ENCODE measurements at places on chromosomes 7 and 10. TPM values are rescaled to one million over a fixed set of nuclear protein-coding genes. Genes with fewer than 3 reads are reported as not detected.

DNA sequence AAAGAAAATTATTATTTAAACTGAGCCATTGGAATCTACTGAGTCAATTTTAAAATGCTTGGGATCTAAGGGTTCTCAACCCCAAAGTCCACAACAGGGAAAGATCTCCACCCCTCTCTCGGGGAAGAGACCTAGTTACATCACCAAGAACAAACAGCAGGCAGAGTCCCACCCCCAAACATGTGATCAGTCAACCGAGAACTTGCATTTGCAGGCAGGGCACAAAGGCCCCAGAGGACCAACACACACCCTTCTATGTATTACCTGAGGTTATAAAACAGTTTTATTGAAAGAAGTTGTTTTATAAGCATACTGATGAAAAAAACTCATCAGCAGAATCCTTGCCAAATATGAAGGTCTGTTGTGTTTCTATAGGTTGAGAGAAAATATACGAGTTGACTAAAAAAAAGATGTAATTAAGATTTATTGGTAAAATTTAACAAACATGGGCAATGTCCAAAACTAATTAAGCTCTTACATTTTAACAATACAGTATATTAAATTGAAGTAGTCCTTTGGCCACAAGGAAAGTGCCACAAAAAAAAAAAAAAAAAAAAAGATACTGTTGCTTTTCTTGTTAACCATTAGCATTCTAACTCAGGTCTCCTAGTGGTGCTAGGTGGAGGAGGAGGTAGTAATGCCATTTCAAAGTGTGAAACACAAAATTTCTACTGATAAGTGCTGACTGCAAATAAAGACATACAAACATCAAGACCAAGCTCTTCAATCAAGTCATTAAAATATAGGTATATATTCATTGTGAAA is 975 bp upstream of the USP54 start:
- DNase-seq, result no peak

GRCh38 chr10:61900829-61901792 is at the start of gene ARID5B:
ARID5B (plus strand) TSS chr10:61901699; CDS start chr10:61901710, 11 bp downstream.
- DNase-seq, result no peak

- no peak for DNase-seq
Observed at GRCh38 chr7:1872191-1873069, 202.4 kb downstream of the ELFN1 start.

DNA sequence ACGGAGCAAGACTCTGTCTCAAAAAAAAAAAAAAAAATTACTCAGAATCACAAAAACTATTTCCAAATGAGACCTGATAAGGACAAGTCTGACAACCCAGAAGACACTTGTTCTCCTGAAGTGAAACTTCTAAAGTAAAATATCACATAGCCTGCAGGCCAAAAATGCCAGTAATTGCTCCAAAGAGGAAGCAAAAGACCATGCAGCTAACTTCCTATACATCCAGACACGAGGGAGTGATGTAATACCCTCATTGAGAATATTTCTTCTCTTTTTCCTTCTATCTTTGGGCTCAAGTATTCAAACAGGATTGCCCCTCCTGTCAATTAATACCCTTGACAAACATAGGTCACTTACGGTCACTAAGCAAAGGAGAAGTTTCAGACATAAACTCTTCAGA is 31.2 kb downstream of the ARMH3 start:
- DNase-seq, result no peak

The LBX1 gene
- total RNA-seq, result not detected

The EVX1 gene
- total RNA-seq, result not detected

Data from epithelial cell of proximal tubule (primary cell).